ENCODE measurements at places on chromosomes 5 and 9.

DNA sequence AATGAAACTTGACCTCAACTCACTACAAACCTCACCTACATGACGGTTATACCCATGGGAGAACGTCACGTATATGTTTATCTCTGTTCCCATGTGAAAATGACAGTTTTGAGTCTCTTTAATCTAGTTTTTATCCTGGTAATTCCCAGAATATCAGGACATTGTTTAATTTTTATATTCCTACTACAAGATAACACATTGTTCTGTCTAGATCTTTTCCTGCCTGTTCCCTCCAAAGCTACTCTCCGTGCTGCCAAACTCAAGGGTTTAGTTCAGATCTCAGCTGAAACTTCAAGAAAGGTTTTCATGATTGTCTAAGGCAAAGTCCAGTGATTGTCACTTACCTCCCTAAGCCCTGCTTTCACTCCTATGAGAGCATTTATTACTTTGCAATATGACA, 1159.4 kb upstream of the SEMA6A start:
- no peak for DNase-seq

DNA sequence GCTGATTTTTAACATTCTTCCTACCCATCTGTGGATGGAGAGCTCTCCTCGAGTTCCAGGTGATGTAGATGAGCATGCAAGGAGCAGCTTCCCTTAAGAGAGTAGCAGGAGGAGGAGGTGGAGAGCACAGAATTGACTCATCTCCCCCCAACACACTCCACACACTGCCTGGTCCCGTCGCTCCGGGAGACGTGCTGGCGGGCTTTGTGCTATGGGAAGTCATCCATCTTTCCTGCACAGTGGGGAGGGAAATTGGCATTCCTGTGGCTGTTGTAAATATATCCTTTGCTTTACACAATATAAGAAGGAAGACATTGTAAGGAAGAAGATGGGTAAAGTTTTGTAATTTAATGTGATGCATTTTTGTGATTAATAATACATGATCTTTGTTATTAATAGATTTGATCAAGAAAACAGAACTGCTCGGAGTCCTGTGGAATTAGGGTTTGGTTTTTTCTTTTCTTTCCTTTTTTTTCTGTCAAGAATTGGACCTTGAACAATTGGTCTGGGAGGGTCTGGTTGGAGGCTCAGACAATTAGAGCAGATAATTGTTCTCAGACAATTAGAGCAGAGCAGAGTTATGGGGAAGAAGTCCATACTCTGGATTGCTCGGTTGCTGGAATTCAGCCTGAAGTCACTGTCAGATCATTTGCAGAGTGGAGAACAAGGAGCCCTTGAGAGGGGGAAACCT, 297.8 kb downstream of the GADD45G start:
- no peak for DNase-seq

DNA sequence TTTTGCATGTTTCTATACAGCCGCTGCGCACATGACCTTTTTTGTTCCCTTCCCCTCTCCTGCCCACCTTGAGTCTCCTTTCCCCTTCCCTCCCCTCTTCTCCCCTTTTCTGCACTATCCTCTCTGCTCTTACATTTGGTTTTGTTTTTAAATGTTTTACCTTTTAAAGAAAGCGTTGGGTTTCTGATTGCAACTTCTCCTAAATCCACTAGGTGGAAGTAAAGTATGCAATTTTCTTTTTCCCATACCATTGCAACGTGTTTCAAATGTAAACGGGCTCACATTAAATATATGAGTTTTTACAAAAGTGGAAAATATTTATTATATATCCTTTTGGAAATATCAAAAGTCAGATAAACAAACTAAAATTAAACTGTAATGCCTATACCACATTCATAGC, 500.9 kb downstream of the DIRAS2 start:
- DNase-seq: no peak

- DNase-seq: no peak
Measured at GRCh38 chr5:89934069-89934468, 475.5 kb downstream of the CETN3 start.

GRCh38 chr5:133405275-133406034, 206.9 kb downstream of the FSTL4 start:
- no peak for DNase-seq

DNA sequence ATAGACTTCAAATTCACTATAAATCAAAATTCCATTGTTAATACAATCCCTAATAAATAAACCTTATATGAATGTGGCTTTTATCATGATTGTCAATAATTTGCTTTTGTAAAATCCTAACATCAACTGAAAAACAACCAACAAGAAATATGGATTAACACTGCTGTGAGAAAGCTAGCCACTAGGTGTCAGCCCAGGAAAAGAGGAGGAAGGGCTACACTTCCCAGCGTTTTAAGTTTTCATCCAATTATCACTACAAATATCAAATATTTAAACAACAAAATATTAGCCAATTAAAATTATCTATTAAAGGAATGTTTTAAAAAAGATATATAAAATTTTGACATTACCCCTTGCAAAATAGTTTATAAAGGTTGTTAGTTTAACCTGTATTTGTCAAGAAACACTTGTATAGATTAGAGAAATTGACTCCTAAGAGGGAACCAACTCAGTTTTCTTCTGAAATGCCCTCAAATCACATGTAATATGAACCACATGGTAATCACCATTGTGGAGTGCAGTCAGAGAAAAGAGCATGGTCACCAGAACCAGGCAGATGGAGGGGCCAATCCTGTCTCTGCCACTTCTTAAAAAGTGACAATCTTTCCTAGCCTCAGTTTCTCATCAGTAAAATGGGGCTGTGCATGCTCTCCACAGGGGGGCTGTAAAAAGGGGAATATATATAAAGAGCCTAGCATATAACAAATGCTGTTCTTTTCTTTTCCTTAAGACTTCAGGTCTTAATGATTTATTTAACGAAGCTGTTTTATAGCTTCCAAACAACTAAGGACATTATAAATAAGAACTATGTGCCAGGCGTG, 188.2 kb downstream of the CRB2 start:
- peak; percentile 20 for DNase-seq

DNA sequence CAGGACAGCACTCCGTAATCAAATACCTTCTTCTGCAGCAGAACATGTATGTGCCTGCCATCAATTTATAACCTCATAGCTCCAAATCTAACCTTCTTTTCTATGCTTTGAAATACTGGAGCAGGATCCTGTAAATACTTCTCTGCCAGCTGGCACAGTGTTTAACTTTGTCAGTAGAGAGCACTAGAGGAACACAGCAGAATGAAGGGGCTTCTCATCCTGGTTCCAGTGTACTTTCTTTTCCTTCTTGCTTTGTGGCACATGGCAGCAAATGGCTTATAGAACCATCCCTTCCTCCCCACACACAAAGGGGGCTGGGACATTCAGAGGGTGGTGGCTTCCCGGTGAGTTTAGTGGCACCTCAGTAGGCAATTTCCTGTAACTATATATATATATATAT, 3.8 kb upstream of the FBXW11 start:
- peak; percentile 8 for DNase-seq

GRCh38 chr9:20604562-20604961, 17.7 kb downstream of the MLLT3 start:
- DNase-seq: no peak

GRCh38 chr9:130668659-130669058, 4.3 kb downstream of the PRDM12 start:
- no peak for DNase-seq

DNA sequence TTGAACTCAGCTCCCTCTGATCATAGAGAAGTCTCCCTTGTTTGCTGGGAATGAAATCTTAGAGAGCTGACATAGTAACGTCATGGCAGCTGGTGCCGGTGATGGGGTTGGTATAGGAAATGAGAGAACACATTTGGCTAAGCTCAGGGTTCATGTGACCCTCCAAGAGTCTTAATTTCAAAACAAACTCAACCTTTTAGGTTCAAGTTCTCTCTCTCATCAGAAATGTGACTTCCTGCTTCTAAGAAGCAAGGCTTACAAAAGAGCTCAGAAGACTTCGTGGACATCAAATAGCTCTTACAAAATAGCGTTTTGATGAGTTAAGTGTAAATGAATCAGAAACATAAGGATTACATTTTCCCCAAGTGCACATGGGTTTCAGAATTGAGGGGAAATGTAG, 97.3 kb downstream of the PAPPA start:
- no peak for DNase-seq
